ENCODE measurements at places on chromosomes 1 and 21. TPM values are rescaled to one million over a fixed set of nuclear protein-coding genes. Genes with fewer than 3 reads are reported as not detected.

- DNase-seq, result no peak
- no peaks in the 10 kb centered on the region for H3K4me1 ChIP-seq
- no peaks in the 10 kb centered on the region for H3K27me3 ChIP-seq
- no peaks in the 10 kb centered on the region for H3K36me3 ChIP-seq
- H3K27ac ChIP-seq, result no peak overlapping the region
Measured at GRCh38 chr1:59219916-59220315, 77.0 kb upstream of the FGGY start.

- no peaks in the 10 kb centered on the region for H3K27me3 ChIP-seq
- H3K27ac ChIP-seq, result peak overlapping the region; percentile 95
- peaks cover 57% of the 10 kb centered on the region for H3K36me3 ChIP-seq
- peak; percentile 66 for DNase-seq
- peaks cover 18% of the 10 kb centered on the region for H3K4me1 ChIP-seq
Measured at GRCh38 chr1:207335695-207336363, 14.4 kb downstream of the CD55 start.

DNA sequence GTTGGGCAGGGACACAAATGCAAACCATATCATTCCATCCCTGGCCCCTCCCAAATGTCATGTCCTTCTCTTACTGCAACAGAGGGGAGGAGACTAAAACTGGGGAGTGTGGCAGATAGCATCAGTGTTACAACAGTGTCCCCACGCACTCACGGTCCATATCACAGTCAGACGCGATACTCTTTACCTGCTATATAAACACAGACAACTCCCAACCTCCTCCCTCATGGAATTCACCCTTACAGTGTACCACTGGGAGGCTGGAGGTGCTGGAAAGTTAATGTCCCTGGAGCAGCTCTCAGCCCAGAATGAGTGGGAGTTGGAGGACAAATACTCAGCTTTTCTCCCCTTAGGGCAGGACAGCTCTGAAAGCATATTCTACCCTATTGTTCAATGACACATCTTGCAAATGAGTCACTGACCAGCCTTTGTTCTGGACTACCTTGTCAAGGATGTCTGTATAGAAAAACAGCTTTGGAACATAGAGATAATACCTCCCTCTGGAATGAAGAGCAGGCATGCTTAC lies 445.9 kb downstream of the SETD4 start:
- no peaks in the 10 kb centered on the region for H3K36me3 ChIP-seq
- no peaks in the 10 kb centered on the region for H3K27me3 ChIP-seq
- no peak overlapping the region for H3K4me3 ChIP-seq
- no peaks in the 10 kb centered on the region for H3K4me1 ChIP-seq
- no peak for DNase-seq
- no peak overlapping the region for H3K27ac ChIP-seq

DNA sequence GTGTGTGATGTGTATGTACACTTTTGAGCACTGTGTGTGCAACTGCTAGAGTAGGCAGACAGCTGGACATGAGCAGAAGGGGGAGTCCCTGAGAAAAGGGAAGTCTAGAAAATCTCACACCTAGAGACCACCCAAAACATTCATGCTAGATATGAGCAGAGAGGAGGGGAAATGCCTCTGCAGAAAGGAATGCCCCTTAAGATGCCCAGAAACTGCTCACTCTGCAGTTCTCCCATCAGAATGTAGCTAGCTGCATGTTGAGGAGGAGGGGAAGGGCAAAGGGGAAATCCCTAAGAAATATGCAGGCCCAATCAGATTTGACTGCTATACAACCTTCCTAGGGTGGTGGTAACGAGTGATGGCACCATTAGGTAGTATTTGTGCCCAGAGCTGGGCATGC lies 31.8 kb upstream of the MAGOH start:
- no peaks in the 10 kb centered on the region for H3K4me1 ChIP-seq
- peaks cover 9% of the 10 kb centered on the region for H3K36me3 ChIP-seq
- no peak for DNase-seq
- no peaks in the 10 kb centered on the region for H3K27me3 ChIP-seq

Gene GJA5
- not detected for total RNA-seq

Gene OR2L5
- total RNA-seq, result not detected
